ENCODE measurements at places on chromosomes 2 and 18.

- DNase-seq = no peak
Observed at GRCh38 chr18:21593540-21594257, 6.8 kb downstream of the ESCO1 start.

DNA sequence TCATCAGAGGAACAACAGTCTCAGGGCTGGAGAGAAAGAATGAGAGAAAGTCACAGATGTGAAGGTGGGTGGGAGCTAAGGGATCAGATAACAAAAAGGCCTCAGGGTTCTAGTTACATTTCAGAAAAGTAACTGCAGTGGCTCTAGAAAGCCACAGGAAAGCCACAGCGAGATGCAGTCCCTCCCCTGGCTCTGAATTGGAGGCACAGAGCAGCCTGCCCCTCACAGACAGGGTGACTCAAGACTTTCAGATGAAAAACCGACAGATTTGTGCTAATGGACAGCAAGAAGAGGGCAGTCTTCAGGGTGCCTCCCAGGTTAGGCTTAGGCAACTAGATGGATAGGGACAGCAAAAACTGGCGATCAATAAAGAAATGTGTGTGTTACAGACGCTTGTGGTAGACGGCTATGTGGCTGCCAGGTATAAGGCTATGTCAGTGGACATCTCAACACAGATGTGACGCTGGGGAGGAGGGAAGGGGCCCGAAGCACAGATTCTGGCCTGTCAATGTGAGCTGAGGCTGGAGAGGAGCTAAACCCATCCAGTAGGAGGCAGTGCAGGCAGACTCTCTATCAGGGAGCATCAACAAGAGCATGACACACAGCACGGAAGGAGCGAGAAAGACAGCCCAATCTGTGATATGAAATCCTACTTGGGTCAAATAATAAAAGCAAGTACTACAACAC is 26.2 kb downstream of the UNC50 start:
- peak; percentile 28 for DNase-seq

DNA sequence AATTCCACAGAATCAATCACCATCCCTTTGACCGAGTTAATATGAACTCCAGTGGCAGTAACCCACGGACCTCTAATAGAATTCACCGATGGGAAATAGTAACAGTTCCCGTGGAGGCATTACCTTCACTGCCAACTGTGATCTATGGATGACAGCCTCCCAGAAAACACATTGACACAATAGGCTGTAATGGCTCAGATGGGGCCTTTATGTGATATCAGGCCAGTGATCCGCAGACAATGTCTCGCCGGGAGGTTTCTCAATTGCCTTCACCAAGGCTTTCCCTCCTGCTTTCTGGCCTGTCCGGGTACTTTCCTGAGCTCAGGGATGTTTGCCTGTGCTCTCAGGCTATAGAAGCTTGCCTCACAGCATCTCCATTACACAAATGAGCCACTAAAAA is 34.4 kb upstream of the KLF7 start:
- DNase-seq = no peak

DNA sequence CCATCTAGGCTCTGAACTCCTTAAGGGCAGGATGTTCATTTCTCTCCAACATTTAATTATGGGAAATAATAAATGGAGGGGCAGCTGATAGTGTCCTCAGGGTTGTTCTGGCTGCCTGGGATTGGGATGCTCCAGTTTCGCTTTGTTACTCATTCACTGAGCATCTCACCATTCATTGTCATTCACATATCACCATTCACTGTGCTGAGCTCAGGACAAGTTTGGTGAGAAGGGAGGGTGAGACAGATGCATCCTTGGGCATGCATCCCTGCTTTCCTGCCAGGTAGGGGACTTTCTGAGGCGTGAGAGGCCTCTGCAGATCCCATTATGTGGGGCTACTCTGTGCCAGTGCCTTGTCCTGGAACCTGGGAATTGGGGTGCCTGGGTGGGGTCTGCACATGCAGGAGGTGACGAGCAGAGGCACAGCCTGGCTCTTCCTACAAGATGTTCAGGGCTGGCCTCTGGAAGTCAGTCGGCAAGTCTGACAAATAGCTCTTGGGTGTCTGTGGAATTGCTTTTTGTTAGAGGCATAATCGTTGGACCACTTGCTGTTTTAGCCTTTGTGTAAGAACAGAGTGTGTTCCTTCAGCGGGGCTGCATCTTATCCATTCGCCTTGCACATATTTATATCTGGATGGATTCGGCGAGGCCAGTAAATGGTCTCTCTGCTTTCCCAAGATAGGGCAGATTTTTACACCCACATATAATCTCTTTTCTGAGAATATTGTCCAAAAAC is 323.2 kb upstream of the THSD7B start:
- no peak for DNase-seq
